ENCODE measurements at places on chromosomes 4 and X.

- no peak for DNase-seq
Measured at GRCh38 chr4:127957105-127957504, 7.9 kb downstream of the MFSD8 start.

- no peak for DNase-seq
Measured at GRCh38 chr4:56859841-56860240, 38.3 kb upstream of the SPINK2 start.

DNA sequence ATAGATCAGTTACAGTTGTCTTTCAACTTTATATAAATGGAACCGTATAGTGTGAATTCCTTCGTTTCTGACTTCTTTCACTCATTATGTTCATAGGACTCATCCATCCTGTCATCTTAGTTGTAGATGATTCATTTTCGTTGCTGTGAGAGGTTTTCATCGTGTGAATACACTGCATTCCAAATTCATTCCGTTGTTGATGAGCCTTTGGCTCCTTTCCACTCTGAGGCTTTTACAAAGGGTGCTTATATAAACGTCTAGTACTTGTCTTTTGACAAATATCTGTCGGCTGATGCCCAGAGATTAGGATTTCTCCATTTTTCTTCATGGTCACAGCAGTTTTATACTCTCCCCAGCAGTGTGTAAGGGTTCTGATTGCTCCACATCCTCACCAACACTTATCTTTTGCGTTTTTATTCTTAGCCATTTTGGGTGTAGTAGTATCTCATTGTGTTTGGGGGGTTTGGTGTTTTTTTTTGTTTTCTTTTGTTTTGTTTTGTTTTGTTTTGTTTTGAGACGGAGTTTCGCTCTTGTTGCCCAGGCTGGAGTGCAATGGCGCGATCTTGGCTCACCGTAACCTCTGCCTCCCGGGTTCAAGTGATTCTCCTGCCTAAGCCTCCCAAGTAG is 48.6 kb downstream of the LRP2BP start:
- DNase-seq, result no peak

DNA sequence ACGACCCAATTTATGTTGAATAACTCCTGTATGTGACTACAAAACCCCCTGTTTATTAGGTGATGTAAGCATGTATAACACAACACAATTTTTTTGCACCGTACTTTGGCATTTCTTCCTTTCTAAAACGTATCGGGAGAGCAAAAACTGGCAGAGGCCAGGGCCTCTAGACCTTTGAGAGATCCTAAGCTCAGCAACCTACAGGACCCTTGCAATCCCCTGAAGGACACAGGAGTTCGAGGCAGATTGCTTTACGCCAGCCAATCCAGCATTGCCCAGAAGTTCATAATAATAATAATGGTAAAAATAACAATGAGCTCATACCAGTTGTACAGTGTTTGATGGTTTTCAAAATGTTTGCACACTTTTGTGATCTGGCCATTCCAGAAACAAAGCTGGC is 7.7 kb downstream of the NKX3-2 start:
- no peak for DNase-seq

DNA sequence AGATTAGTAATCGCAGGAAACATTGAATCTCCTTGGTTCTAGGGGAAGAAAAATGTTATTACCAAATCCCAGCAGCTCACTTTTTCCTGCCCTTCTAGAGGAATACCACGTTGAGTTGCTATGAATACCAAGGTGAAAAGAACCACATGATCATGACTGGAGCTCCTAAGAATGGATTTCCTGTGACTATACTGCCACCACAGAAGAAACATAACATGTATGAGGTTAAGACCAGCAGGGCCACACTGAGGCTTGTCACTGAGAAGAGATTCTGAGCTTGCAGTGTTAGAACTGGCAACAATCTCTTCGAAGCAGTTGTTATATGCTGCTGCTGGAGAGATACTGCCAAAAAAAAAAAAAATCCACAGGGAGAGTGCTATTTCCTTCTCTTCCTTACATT is 1235.3 kb downstream of the FSTL5 start:
- no peak for DNase-seq

DNA sequence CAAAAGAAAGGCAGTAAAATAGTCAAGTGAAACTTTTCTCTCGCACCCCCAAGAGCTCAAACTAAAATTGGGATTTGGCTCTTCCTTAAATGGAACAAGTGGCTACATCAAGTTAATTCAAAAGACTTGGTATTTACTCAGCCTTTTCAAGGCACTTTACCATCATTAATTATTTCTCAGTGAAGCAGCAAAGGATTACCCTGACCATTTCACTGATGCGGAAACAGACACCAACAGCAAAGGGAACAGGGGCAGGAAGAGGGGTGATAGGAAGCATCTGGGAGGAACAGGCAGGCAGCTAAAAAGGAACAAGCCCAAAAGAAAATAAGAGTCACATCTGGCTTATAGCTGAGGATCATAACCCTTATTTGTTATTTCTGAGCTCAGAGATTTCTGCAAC is 2.7 kb downstream of the SCML2 start:
- DNase-seq, result no peak

GRCh38 chr4:181427076-181427475 is 816.1 kb upstream of the TENM3 start:
- no peak for DNase-seq
